ENCODE measurements at places on chromosomes 1 and 21. TPM values are rescaled to one million over a fixed set of nuclear protein-coding genes. Genes with fewer than 3 reads are reported as not detected.
A peak's percentile ranks its signal among the peaks of the same experiment; 100 is the strongest.

TSACC gene
- polyA plus RNA-seq, result not detected

SPRR2F gene
- not detected for polyA plus RNA-seq

DNA sequence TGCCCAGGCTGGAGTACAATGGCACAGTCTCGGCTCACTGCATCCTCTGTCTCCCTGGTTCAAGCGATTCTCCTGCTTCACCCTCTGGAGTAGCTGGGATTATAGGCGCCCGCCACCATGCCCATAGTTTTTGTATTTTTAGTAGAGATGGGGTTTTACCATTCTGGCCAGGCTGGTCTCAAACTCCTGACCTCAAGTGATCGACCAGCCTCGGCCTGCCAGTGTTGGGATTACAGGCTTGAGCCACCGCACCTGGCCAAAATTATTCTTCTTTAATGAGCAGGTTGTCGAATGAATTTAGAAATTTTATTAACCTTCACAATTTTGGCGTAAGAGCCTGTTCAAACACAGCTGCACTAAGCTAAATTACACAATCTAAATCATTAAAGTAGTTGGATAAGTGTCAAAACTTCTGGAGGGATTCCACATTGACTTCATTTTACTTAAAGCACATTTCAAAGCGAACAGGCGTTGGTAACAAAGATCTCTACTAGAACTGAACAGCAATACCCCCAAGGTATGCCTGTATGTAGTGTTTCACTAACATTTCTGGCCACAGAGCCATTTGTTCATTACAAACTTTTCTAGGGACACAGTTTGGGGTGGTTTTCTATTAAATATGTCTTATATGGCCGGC lies 5.2 kb upstream of the CTH start:
- H3K36me3 ChIP-seq, result no peaks in the 10 kb centered on the region
- no peak for DNase-seq
- H3K4me3 ChIP-seq, result no peak overlapping the region
- H3K27me3 ChIP-seq, result no peaks in the 10 kb centered on the region
- H3K4me1 ChIP-seq, result peaks cover 6% of the 10 kb centered on the region

- no peaks in the 10 kb centered on the region for H3K36me3 ChIP-seq
- no peak overlapping the region for H3K4me3 ChIP-seq
- no peak overlapping the region for H3K27ac ChIP-seq
- no peak for DNase-seq
These were observed 113.0 kb downstream of the GLIS1 start for GRCh38 chr1:53625766-53626520.

- H3K27ac ChIP-seq, result no peak overlapping the region
- no peak for DNase-seq
- H3K4me3 ChIP-seq, result no peak overlapping the region
- H3K4me1 ChIP-seq, result no peaks in the 10 kb centered on the region
- no peaks in the 10 kb centered on the region for H3K36me3 ChIP-seq
These were observed 314.7 kb downstream of the AMY1C start for GRCh38 chr1:104064399-104064798.

GRCh38 chr1:26111530-26112406 lies at the start of gene PDIK1L:
Gene PDIK1L, plus strand, starts transcription at chr1:26111824. Its CDS starts 2,485 bp downstream, at chr1:26114309.
- H3K4me3 ChIP-seq, result peak within 1 kb of the TSS; percentile 94
- H3K4me1 ChIP-seq, result peaks cover 17% of the 10 kb centered on the region
- peak within 1 kb of the TSS; percentile 60 for H3K27ac ChIP-seq
- peaks cover 11% of the 10 kb centered on the region for H3K36me3 ChIP-seq
- H3K27me3 ChIP-seq, result no peaks in the 10 kb centered on the region
- peak; percentile 97 for DNase-seq

- no peaks in the 10 kb centered on the region for H3K4me1 ChIP-seq
- H3K27me3 ChIP-seq, result peaks cover 6% of the 10 kb centered on the region
- DNase-seq, result no peak
- H3K27ac ChIP-seq, result no peak overlapping the region
- no peaks in the 10 kb centered on the region for H3K36me3 ChIP-seq
These were observed 17.2 kb downstream of the CDCP2 start for GRCh38 chr1:54135436-54136120.

GRCh38 chr1:240004086-240004749 lies 87.5 kb upstream of the FMN2 start:
- H3K36me3 ChIP-seq, result no peaks in the 10 kb centered on the region

DNA sequence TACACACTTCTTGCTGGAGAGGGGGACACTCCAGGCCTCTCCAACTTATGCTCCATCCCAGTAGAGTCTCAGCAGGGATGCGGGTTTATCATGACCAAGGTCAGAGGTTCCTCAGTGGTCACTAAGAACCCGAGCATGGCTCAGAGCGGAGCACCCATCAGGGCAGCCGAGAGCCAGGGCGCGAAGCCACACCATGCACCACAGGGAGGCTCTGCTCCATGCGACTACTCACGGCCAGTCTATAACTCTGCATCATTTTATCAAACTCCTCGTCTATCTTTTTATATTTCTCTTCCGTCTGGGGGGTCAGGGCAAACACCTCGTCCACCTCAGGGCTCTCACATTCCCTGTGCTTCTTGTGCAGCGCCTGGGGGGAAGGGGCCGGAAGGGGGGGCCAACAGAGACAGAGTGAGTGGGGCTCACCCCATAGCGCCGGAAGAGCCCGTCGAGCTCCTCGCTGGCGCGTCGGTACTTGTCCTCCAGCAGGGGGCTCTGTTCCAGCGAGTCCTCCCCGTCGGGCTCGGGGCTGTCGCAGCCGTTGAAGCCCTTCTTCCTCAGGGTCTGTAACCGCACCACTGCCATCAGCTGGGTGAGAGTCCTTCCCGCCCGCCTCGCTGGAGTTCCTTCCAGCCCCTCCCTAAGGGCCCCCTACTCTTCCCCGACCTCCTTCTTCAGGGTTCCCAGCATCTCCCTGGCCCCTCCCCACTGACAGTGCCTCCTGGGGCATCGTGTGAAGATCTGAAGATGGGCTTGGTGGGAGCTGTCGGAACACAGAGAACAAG lies 20.0 kb downstream of the MEF2D start:
- peak overlapping the region; percentile 60 for H3K27ac ChIP-seq
- peaks cover 6% of the 10 kb centered on the region for H3K36me3 ChIP-seq
- H3K4me3 ChIP-seq, result no peak overlapping the region
- DNase-seq, result peak; percentile 85

DNA sequence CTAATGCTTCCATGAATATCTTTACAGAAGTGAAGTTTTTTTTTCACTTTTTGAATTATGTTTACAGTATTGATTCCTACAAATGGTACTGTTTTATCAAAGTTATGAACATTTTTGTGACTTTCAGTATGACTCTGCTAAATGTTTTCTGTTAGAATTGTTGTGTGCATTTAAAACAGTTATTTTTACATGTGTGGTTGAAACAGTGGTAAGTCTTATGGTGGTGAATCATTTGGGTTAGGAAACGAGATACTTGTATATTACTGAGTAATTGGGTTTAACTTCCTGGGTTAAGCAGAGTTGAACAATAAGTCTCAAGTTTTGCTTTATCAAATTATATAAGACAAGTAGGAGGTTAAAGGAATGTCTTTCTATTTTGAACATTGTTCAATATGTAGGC lies 66.8 kb downstream of the VPS13D start:
- no peak overlapping the region for H3K4me3 ChIP-seq
- H3K27me3 ChIP-seq, result no peaks in the 10 kb centered on the region
- H3K27ac ChIP-seq, result no peak overlapping the region
- H3K4me1 ChIP-seq, result no peaks in the 10 kb centered on the region

GRCh38 chr1:31199236-31199790 lies 40.4 kb downstream of the NKAIN1 start:
- H3K36me3 ChIP-seq, result no peaks in the 10 kb centered on the region
- no peaks in the 10 kb centered on the region for H3K27me3 ChIP-seq
- no peak overlapping the region for H3K4me3 ChIP-seq
- H3K27ac ChIP-seq, result no peak overlapping the region
- DNase-seq, result no peak

GRCh38 chr1:22976461-22977243 lies 4.0 kb upstream of the LACTBL1 start:
- DNase-seq, result peak; percentile 59
- no peak overlapping the region for H3K4me3 ChIP-seq
- no peaks in the 10 kb centered on the region for H3K4me1 ChIP-seq

DNA sequence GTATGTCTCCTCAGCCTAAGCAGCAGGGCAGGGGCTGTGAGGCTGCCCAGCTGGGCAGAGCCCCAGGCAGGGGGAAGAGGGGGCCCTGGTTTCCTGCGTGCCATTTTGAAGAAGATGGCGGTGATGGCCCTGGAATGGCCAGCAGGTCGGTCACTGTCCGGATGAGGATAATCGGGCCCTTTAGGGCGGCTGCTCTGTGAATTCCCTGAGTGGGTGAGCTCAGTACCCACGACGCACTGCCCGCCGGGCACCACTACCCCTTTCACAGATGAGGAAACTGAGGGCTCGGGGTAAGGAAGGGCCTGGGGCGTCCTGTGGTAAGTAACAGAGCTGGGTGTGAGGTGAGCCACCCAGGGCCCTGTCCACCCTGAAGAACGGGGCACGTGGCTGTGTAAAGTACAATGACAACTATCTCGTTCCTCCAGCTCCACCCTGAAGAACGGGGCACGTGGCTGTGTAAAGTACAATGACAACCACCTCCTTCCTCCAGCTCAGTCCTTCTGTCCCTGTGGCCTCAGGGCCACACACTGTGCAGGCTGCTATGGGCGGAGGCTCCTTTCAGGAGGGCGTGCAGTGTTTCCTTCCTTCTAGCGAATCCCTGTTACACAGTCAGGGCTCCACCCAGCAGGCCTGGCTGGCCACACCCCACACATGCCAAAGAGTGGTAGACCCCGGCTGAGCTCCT lies 23.2 kb downstream of the ITGB2 start:
- H3K27me3 ChIP-seq, result no peaks in the 10 kb centered on the region
- H3K4me3 ChIP-seq, result no peak overlapping the region
- DNase-seq, result no peak
- H3K4me1 ChIP-seq, result peaks cover 18% of the 10 kb centered on the region
- H3K27ac ChIP-seq, result no peak overlapping the region

DNA sequence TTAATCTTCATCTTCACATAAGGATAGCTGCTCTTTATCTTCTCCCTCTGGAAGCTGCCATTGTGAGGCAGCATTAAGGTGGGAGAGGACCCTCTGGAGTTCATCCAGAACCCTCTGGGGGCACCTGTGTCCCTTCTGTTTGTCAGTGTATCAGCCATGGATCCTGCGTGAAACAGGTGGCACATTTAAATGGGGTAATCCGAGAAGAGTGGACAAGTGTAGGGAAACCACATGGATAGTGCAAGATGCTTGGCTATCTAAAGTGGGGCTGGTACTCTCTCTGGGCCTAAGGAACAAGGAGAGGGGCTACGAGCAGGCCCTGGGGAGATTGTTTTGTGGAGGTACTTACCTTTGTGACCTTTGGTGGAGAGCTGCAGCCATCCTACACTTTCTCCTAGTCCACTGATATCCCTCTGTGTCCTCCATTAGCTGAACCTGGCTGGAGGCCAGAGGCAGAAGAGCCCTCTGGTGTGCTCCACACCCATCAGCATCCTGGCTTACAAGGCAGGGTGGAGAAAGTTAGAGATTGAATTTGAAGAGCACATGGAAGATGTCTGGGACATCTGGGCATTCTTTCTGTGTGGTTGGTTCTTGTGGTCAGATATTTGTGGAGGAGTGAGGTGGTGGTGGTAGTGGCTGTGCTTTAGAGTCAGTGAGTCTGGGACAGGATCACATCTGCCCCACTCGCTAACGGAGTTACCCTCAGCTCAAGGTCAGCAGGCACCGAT lies 117.7 kb downstream of the FGGY start:
- peaks cover 7% of the 10 kb centered on the region for H3K4me1 ChIP-seq
- no peak overlapping the region for H3K4me3 ChIP-seq

Measured in B cell (primary cell).